ENCODE measurements at places on chromosomes 5 and 9. TPM values are rescaled to one million over a fixed set of nuclear protein-coding genes. Genes with fewer than 3 reads are reported as not detected.

Gene RELL2
- 3.7 TPM for total RNA-seq

Gene PRSS3
- total RNA-seq, result 15.2 TPM

Gene SLC36A2
- total RNA-seq, result not detected

Gene GOLM1
- 118 TPM for total RNA-seq

Gene STPG3
- total RNA-seq, result not detected

Gene LCN12
- 0.81 TPM for total RNA-seq

Gene ACTBL2
- total RNA-seq, result 0.07 TPM

Gene ACOT12
- total RNA-seq, result not detected

Gene IL3
- not detected for total RNA-seq

Gene IL4
- total RNA-seq, result not detected

Gene MELK
- 75.9 TPM for total RNA-seq

Gene FOXD4L5
- not detected for total RNA-seq

Gene KIAA1958
- total RNA-seq, result 2.2 TPM

Gene COL15A1
- total RNA-seq, result 0.39 TPM

Gene TRPM6
- total RNA-seq, result 1.4 TPM

Gene FRMD3
- 2.6 TPM for total RNA-seq

Gene PCDHGB5
- total RNA-seq, result 2.1 TPM

Gene ALAD
- 14.2 TPM for total RNA-seq

Gene FOXD4
- 0.56 TPM for total RNA-seq

Gene RAPGEF1
- 49.5 TPM for total RNA-seq

Gene ASS1
- total RNA-seq, result 16.7 TPM

Gene FAM120A
- 75.5 TPM for total RNA-seq
